ENCODE measurements at places on chromosomes 12 and 14.

DNA sequence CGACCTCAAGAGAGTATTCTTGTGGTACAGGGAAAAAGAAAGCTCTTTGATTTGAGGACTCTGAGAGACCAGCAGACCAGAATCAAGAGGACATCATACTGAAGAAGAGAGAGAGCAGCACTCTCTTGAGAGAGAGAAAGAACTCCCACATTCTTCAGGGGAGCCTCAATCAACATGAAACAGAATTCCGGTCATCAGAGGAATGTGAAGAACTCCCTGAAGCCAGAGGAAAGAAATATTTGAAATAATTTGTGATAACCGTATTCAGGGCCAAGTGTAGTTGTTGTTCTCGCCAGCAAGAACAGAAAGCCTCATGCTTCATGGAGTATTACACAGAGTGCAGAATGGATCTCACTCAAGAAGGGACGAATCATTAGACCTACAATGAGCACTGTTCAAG lies 363.8 kb upstream of the TMEM132C start:
- DNase-seq = no peak

- DNase-seq = no peak
Measured at GRCh38 chr12:116392061-116392460, 114.6 kb upstream of the MED13L start.

- no peak for DNase-seq
Measured at GRCh38 chr14:90088176-90088575, 26.4 kb downstream of the KCNK13 start.

DNA sequence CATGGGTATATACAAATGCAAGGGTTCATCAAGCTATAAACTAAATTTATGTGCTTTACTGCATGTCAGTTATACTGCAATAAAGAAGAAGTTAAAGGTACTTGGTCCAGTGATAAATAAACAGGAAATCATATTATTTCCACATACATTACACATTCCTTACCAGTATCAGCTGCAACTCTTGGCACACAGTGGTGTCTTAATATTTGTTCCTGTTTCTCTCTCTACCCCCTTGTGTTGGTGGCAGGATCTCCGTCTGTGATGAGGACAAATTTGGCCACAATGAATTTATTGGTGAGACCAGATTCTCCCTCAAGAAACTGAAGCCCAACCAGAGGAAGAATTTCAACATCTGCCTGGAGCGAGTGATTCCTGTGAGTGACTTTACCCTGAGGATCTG lies 19.2 kb upstream of the OAS1 start:
- DNase-seq = no peak

DNA sequence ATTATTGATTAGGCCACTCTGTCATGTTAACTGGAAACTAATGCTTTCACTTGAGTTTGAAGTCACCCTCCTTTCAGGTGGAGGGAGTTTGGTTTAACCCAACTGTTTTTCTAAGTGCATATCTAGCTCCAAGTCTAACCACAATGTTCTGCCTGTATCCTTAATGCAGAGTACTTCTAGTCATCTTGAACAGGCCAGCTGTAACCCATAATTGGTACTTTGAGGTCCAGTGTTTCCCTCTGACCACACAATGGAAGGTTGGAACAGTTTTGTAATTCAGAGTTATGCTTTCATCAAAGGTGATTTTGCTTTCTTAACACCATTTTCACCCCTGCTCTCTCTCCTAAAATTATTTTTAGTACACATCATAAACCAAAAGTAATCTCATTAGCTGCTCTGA lies 237.2 kb upstream of the DCN start:
- no peak for DNase-seq

DNA sequence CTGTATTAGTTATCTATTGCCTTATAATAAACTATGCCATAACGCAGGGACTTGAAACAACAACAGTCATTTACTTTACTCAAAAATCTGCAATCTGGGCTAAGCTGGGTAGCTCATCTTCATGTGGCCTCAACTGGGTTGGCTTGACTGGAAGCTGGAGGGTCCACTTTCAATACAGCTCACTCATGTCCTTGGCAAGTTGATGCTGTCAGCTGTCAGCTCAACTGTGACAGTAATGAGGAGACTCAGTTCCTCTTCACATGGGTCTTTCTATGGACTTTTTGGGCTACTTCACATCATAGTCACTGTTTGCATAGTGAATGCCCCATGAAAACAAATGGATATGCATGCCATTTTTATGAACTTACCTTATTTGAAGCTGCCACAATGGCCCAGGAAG lies 33.6 kb upstream of the STRAP start:
- DNase-seq = no peak

DNA sequence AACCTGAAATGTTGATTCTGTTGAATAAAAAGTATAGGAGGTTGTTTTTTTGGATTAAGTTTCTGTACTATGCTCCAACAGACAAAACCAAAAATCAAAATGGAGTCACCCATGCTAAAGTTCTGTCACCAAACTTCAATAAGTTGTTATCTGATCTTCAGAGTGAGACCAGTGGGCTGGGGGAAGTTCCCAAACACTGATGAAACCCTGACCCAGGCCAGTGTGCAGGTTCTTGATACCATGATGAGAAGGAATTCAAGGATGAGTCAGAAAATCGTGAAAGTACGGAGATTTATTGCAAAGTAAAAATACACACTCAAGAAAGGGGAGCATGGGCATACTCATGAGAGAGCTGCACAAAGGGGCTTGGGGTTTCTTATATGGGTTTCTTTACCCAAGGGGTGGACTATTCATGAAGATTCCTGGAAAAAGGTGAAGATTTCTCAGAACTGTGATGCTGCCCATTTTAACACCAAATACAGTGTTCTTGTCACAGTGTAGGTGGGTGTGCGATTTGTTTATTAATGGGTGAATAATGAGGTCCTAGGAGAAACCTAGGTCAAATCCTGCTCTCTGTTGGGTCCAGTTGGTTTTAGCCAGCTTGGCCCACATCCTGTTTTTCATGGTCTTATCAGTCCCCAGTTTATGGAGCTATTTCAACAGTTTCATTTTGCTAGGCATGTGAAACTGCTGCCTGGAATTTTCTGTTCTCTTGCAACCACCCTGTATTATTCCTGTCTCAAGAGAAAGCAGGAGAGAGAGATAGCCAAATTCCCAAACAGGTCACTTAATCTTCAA lies 27.5 kb upstream of the DENND5B start:
- DNase-seq = no peak

DNA sequence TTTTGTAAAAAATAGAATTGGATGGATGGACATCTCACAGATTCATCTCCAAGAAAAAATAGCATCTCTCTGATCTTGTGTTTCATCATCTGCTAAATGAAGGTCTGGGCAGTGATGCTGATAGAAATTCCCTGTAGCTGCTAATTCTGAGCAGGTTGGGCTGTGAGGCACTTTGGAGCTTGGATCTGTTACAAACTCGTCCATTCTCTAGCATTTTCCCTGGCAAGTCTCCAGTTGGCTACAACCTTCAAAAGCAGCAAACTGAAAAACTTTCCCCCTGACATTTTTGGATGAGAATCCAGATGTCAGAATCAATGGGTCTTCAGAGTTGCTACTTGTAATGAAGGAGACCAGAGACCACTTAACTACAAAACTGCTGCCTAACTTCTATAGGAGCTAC lies 72.7 kb downstream of the TPH2 start:
- DNase-seq = no peak

DNA sequence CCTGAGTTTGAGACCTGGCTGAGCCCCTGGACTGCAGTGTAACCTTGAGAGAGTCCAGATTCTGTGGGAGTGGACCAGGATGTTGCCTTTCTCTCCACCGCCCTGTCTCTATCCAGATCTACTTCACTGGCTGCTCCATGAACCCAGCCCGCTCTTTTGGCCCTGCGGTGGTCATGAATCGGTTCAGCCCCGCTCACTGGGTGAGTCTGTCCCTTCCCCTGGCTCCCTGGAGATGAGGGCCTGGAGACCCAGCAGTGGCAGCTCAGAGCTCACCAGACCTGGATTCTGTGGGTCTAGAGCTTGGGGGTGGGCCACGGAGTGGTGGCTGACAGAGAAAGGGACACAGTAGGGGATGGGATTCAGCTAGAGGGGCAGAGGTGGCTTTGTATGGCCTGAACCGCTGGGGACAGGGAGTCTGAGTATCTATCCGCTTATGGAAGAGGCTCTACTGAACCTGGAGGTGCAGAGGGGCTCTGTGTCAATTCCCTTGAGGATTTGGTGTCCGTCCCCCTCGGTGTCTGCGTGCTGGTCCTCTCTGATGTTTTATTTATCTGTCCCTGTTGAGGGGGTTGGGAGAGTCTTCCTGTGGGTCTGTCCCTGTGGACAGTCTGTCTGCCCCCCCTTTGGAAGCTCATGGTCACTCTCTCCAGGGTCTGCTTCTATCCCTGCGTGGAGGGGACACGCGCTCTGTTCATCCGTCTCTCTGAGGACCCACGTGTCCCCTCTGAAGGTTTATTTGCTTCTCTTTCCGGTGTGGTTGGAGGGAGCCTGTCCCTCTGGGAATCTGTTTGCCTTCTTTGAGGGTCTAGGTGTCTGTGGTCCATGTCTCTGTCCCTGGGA lies 2.5 kb downstream of the AQP5 start:
- no peak for DNase-seq

DNA sequence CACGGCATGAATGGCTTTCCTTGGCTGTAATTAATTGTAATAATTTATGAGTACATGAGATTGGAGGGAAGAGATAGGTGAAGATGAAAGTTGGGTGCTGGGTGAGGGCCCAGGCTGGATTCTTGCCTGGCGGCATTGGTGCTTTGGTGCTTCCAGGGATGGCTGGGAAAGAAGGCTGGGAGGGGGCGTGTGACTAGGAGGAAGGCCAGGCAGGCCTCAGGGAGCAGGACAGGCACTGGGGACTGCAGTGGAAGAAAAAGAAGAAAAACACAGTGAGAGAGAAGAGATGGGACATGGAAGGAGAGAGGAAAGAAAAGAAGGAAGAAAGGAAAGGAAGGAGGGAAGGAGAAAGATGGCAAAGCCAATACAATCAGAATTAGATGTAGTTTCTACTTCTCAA lies 3.7 kb downstream of the HOXC9 start:
- DNase-seq = no peak

- no peak for DNase-seq
Measured at GRCh38 chr14:80494769-80495168, 283.5 kb upstream of the DIO2 start.

DNA sequence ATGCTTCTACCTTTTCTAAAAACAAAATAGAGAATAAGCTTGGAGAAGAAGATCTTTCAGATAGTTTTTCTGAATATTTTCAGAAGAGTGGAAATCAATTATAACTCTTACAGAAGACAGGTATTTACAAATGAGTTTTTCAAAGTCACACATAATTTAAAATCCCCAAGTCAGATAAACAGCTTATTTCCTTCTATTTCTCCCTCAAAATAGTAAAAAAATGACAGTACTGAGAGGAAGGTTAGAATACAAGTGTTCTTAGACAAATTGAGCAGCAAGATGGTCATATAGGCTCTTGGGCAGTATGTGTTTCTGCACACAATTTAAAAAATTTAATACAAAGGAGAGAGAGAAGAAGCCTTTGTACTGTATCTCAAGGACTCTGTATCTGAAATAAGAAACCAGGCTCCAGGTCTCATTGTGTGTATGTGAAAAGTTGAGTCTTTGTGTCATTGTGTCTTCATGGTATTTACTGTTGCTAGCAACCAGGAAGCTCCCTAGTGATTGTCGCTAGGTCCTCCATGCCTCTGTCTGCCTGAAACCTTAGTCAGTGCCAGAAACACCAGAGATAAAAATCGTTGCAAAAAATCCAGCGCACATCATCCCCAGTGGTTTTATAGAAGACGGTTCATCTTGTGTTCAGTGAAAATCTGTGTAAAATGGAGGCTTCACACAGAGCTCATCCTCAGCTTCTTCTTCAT lies 12.9 kb upstream of the TUBA1A start:
- DNase-seq = peak; percentile 60

DNA sequence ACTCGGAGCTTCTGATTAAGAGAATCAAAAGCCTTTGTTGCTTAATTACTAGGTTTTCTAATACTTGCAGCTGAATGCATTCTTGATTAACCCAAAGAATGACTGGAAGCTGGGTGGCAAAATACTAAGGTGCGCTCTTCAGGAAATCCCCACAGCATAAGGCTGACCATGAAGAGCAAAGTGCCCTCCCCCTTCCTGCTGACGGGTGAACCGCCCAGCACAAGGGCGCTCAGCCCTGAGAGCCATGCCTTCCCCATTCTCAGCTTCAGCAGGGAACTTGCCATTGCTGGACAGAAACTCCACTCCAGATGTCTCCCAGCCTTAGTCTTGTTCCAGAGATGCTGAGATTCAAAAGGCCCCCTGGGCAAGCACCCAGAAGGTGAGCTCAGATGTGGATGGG lies 27.2 kb upstream of the FBRSL1 start:
- no peak for DNase-seq

GRCh38 chr12:84058136-84058535 lies 854.5 kb downstream of the SLC6A15 start:
- no peak for DNase-seq

- no peak for DNase-seq
Measured at GRCh38 chr12:112716099-112717093, 75.2 kb upstream of the RPH3A start.

- no peak for DNase-seq
Measured at GRCh38 chr14:26870722-26871617, 273.1 kb upstream of the NOVA1 start.

GRCh38 chr12:12909995-12910420 lies 18.6 kb downstream of the GPRC5A start:
- no peak for DNase-seq

Data from SW 1271 (cell line).